ENCODE measurements at places on chromosomes 13 and 19. TPM values are rescaled to one million over a fixed set of nuclear protein-coding genes. Genes with fewer than 3 reads are reported as not detected.

DNA sequence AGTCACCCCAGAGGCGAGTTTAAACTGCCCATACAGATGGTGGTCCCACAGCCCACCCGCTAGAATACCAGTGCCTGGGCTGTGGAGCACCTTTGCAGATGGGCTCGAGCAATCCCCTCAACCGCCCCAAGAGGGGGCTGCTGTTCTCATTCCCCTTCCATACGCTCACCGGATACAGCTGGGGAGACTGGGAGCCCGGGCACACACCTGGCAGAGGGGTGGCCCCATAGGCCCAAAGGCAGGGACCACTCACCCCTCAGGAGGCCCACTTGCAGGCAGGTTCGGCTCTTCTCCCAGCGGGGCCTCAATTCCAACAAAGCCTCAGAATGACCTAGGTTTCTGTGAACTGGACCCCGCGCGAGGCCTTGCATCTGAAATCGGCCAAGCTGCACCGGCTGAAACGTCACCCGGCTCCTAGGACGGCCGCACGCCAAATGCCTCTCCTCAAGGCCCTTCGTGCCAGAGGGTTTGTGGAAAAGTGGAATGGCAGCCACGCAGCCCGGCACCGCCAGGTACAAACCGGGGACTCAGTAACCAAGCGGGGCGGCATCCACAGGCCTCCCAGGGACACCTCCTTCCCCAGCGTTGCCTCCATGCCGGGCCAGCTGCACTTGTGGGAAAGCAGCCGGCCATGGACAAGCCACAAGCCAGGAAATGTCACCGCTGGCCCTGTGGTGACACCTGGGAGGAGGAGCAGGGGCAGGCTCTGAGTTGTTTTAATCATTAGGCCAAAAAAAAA lies 18.7 kb downstream of the MLLT1 start:
- DNase-seq, result peak; percentile 54

DNA sequence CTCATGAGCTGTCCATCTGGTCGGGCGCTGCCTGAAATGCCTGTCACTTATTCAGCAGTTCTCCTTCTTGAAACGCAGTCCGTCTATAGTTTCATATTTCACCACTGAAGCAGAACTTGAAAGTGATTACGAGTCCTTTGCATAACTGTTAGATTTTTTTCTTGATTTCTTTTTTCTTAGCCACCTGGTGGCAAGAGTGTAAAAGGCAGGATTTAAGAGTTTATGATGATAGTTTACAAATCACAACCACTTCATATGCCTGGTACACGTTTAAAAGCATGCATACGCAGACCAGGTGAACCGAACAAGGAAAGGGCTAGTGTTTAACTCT lies 45.8 kb downstream of the GGACT start:
- peak; percentile 15 for DNase-seq

- DNase-seq, result no peak
Observed at GRCh38 chr19:1616396-1616795, 11.1 kb upstream of the UQCR11 start.

DNA sequence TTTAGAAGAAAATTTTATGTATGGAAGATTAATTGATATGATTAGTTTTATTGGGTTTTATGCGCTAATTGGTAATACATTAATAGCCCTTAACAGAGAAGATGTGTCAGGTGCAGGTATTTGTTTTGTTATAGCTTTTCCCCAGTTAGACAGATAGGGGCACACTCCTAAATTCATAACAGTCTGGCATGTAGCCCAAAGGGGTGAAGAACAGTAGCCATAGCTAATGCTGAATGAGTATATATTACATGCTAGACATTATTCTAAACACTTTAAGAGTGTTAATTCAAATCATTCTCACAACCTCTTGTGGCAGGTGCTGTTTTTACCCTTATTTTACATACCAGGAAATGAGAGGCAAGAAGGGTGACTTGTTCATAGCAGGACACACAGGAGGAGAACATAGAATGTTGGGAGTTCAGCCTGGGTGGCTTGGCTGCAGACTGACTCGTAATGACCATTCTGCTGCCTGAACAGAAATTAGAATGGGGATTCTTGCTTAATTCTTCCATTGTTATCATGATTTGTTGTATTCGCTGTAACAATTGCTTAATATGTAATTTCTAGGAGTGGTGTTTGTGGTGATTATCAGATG lies 20.1 kb downstream of the PCCA start:
- no peak for DNase-seq

DNA sequence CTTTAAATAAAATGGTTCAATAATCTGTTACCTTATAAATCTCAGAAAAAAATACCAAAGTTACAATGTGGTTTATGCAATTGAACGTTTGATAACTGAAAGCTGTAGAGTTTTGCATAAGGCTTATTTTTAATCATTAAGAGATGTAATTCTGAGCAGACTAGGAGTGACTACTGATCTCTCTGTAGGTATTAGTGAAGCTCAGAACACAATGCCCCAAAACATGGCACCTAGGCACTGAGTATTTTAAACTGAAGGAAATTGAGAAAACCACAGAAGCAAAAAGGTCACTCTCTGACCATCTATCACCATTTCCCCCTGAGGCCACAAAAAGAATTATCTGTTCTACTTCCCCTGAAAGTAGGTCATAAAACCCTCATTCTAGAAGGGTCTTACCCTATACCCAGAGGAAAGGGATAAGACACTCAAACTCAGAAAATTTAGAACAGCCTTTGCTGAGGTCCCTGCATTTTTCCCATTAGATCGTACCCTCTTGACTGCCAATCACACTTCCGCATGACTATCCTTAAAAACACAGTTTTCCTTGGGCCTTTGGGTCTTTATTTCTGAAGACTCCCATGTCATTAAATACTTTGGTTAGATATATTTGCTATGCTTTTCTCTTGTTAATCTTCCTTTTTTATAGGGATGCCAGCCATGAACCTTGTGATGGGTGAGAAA lies 158.1 kb downstream of the PCDH9 start:
- DNase-seq, result no peak

DNA sequence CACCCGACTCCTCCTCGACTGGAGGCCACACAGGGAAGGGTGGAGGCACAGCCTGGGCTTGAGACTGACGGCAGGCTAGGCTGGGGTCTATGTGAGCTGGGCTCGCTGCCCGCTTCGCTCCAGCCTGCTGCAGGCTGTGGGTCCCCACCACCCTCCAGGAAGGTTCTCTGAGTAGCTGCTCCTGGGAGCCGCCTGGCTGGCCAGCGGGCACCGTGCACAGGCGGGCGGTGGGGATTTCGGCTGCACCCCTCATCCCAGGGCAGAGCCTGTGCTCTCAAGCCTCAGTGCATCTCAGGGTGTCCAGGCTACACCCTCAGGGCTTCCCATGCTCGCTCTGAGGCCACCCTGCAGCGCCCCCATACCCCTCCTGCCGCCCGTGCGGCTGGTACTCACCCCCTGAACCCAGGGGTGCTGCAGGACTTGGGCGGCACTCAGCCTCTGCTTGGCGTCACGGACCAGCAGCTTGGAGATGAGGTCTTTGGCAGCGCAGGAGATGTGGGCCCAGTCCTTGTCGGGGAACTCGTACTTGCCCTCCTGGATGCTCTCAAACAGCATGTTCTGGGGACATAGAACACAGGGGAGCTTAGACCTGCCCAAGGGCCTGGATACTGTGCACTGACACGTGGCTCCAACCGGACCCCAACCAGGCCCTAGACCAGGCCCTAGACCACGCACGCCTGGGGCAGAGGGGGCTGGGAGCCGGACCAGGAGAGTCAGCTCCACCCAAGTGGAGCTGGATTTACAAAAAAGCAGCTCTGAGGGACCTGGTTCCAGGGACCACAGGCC lies 10.2 kb downstream of the MKNK2 start:
- DNase-seq, result no peak

GRCh38 chr13:90826688-90827087 lies 520.8 kb upstream of the MIR17HG start:
- DNase-seq, result no peak

DNA sequence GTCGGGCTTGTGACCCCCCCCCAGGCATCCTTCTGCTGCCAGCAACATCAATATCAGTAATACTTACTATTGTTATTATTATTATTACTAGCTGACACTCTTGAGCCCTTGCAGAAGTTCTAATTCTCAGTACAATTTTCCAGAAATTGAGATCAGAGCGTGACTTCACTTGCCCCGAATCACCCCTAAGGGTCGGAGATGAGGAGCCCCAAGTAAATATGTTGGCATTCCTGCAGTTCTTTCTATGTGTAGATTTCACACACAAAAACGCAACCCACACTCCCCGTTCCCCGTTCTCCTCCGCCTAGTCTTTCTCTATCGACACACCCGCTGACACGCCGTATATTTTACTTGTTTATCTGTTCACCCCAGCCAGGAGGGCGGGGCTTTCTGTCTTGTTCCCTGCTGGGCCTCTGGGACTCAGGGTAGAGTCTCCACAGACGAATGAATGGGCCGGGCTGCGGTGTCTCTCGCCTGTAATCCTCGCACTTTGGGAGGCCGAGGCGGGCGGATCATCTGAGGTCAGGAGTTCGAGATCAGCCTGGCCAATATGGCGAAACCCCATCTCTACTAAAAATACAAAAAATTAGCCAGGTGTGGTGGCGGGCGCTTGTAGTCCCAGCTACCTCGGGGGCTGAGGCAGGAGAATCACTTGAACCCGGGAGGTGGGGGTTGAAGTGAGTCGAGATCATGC lies 14.7 kb downstream of the TLE5 start:
- DNase-seq, result peak; percentile 78

GRCh38 chr13:44648392-44649103 lies 72.4 kb upstream of the TSC22D1 start:
- no peak for DNase-seq

DNA sequence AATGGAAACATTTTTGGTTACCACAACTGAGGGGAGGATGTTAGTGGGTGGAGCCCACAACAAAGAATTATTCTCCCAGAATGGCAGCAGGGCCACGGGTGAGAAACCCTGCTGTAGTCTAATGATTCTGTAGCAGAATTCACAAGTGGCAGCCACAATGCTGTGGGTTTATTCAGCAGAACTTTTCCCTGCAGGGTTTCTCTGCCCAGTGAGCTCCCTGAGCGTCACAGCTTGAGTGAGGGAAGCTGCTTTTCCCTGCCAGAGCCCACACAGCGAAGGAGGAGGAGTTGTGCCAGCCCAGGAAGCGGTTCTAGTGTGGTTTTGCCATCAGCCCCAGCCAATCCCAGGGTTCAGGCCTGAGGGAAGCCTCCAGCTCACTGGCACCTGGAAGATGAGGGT lies 4.4 kb downstream of the ATP12A start:
- DNase-seq, result no peak

- DNase-seq, result no peak
Observed at GRCh38 chr13:105471673-105472072, 1063.8 kb downstream of the EFNB2 start.

DNA sequence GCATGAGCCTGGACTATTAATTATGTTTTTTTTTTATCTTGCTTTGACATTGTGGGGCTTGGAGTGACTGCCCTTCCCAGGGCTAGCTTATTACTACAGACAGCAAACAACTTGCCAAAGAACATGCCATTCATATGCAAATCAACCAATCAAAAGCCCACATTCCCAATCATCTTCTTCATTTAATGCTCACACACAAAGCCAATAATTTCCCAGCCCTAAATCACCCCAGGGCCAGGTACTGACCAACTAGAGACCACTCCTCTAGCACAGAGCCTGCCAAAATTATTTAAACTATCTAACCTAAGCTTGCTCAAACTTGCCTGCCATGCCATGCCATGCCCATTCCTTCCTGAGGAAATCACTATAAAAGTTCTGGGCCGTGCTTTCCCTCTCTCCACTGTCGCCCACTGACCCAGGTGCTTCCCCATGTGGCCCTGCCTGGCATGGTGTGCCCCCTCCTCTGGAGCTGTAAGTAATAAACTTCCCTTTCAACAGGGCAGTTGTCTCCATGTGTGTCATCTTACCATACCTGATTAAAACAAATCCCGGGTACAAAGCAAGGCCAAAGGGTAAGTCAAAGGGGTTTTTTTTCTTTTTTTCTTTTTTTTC lies 15.7 kb downstream of the PBX4 start:
- DNase-seq, result no peak

- DNase-seq, result no peak
Observed at GRCh38 chr19:46615966-46616365, 8.9 kb downstream of the PTGIR start.

- DNase-seq, result no peak
Observed at GRCh38 chr13:94431574-94431973, 47.9 kb downstream of the DCT start.

- DNase-seq, result no peak
Observed at GRCh38 chr19:7348587-7349230, at the start of gene ARHGEF18. Gene ARHGEF18 (plus strand): TSS chr19:7348937. CDS start chr19:7362891, 13,954 bp downstream.

DNA sequence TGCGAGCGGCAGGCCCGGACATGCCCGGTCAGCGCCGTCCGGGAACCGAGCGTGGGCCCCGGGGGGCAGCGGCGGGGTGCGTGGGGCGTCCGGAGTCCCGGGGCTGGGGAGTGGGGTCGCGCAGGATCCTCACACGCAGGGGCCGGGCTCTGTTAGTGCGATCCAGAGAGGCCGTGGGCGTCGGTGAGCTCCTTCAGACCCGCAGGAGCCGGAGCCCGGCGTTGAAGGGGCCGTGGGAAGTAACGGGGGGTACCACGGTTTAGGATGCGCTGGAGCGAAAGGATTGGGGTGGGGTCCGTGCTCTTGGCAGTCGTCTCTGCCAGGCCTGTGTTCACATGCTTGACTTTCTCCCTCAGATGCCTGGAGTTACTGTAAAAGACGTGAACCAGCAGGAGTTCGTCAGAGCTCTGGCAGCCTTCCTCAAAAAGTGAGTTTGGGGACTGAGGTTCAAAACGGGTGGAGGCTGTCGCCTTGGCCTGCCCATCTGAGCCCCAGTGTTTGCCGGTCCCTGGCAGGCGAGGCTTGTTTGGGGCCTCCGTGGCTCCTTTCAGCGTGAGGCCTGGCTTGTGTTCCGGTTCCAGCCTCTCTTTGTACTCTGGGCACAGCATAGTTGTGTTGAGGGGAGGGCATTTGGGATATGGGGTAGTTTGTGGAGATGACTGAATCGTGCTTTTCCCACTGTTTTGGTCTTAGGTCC lies 512 bp downstream of the RPS19 start:
- no peak for DNase-seq

DNA sequence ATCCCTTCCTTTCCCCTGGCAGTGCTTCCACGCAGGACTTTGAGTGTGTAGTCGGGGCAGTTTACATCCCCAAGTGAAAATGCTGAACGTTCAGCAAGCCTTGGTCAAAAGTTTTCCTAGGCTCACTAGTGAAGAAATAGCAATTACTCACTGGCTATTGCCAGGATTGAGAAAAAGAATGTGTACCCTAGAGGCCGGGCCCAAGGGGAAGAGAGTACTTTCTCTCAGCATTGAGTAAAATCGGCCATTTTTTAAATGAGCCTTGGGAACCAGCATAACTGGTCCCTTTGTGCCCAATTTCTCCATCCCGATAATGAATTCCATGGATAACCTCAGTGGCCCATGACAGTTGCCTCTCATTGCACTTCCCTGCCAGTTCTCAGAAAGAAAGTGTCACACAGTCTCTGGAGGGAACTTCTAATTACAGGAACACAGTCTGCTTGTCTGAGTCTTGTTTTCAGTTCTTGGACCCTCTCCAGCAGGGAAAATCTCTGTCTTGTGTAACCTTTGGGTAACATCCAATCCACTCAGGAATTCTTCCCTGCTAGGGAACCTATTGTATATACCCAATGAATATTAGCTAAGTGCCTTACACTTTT lies 7.3 kb upstream of the OR7D2 start:
- DNase-seq, result no peak

RABAC1 gene
- polyA plus RNA-seq, result 44.0 TPM

TMC4 gene
- polyA plus RNA-seq, result 0.12 TPM

ELAVL1 gene
- 78.3 TPM for polyA plus RNA-seq

GIPC3 gene
- 2.3 TPM for polyA plus RNA-seq
